ENCODE measurements at places on chromosomes 16 and 17. TPM values are rescaled to one million over a fixed set of nuclear protein-coding genes. Genes with fewer than 3 reads are reported as not detected.
A peak's percentile ranks its signal among the peaks of the same experiment; 100 is the strongest.

DNA sequence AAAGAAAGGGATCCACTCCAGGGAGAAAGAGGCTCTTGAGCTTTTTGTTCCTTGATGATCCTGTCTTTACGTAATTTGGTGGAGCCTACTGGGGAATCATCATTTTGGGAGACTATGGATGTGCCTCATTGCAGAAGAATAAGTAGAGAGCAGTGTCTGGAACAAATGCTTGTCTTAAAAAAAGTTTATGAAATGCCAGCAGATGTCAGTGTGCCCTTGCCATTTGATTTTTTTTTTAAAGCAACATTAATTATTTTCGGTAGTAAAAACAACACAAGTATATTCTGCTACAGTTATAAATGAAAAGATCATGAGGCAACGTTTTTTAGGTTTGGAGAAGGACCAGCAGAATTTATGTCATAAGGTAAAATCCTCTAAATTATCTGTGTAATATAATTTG, 934.8 kb upstream of the EEF2KMT start:
- no peak for DNase-seq

DNA sequence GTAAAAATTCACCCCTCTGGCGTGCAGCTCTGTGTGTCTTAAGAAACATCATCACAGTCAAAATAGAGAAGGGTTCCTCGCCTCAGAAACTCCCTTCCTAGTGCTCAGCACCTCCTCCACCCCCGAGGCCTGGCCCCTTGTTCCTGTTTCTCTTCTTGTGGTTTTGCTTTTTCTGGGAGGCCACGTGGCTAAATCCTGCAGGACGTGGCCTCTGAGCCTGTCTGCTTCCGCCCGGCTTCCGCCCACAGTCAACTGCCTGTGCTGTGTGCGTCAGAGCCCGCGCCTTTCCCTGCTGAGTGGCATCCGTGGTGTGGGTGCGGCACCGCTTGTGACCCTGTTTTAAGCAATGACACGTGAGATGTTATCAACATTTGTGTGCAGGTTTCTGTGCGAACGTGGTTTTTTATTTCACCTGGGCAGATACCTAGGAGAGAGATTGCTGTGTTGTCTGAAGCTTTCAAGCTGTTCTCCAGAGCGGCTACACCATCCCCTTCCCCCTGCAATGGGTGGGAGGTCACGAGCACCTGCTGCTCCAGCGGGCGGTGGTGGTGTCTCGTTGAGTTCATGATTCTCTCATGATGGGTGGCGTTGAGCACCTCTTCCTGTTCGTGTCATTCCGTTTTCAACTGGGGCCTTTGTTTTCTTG, 21.7 kb downstream of the ACSF3 start:
- peak; percentile 72 for DNase-seq

The SLC38A8 gene
- not detected for polyA plus RNA-seq

DNA sequence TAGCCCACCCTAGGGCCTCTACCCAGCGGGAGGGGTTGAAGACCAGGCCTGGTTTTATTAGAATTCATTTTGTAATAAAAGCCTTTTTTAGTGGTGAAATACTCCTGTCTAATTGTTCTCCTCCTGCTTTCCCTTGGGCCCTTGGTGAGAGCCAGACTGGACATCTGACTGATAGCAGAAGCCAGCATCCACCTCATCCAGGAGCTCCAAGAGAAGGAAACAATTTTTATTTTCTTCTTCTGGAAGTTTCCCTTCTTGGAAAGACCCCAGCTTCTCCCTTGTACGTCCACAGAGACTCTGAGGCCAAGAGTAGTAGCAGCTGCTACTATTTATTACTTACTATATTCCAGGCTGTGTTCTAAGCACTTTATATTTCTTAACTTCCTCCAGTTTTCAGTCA, 4.0 kb upstream of the PHKG2 start:
- DNase-seq: peak; percentile 93

DNA sequence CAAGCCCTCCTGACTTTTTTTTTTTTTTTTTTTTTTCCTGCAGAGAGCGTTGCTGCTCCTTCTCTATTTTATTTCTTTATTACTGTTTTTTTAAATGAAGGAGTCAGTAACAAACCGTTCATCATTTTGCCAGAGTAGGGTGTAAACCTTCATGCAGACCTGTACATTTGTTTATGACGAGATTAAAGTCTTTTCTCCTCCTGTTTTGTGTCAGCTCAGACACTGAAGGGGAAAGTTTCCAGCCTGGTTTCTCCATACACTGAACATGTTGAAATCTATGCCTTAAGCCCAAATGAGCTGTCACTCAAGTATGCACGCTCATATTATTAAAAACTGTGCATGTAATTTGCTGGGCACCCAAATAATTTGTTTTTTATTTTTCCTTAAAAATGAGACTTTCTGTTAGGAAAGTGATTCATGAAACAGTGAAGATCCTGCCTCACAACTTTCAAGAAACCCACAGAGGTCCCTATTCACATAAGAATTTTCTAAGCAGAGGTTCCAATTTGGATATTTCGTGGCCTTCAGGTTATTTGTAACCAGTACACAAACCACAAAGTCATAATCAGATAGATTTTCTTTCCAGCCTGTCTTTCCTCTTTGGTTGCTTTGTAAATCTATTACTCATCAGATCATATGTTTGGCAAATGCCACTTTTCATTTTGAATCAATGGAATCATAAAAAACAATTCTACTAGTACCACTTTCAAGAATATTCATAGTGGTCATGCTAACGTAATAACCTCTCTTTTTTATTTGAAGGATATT, 700.3 kb downstream of the MAF start:
- no peak for DNase-seq

- DNase-seq: no peak
Observed at GRCh38 chr17:29068818-29069217, 25.9 kb downstream of the PIPOX start.

DNA sequence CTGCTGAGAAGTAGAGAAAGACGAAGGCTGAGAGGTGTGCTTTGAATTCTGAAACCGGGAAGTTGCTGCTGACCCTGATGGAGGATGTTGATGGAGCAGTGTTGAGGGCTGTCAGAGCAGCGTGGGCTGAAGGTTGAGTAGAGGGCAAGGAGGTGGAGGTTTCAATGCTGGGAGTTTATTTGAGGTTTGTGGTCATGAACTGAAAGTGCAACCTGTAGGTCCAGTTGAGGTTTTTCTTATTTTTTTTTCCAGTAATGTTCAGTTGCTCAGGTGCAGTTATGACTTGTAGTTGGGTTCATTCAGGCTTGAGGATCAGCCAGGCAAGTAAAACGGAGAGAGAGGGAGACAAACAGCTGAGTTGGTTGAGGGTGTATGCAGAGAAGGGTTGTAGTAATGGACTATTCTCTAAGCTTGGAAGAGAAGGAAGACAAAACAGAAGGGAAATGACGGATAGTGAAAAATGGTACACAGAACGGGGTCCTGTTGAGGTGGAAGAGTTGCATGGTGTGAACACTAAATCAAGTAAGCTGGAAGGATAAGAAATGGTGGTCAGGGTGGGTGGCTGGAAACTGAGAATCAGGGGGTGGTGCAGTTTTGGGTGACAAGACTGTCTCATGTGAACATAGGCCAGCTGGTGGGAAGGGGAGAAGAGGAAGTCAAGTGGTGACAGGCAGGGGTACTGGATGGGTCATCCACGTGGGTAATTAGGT, 8.7 kb upstream of the UBE2G1 start:
- no peak for DNase-seq

Data from muscle of back (tissue), 13 donors.